Cortex of kidney (tissue), 1 donor: ENCODE measurements at places on chromosomes 2 and 18.

GRCh38 chr2:88226754-88227153 is 56.6 kb downstream of the THNSL2 start:
- DNase-seq: no peak

DNA sequence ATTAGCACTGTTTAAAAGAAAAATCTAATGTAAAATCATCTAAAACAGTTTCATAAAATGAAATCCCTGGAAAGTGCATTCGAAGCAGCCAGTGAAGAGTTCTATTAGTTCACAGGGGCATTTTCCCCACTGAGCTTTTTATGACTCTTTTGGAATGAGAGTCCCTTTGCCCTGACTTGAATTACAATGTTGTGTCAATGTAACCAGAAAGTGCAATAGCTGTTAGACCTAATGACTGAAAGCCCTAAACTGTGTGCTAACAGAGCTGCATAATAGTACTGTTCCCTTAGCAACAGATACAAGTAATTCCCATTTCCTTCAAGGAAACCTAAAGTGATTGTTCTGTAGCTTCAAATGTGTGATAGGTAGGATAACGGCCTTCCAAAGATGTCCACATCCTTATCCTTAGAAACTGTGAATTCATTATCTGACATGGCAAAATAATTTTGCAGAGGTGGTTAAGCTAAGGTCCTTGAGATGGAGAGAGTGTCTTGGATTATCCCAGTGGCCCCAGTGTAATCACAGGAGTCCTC is 134.4 kb downstream of the L3MBTL4 start:
- DNase-seq: no peak

GRCh38 chr18:55786651-55787272 is 198.8 kb upstream of the TCF4 start:
- DNase-seq: no peak

- DNase-seq: no peak
These were observed 1207.8 kb upstream of the FAM98A start for GRCh38 chr2:34806891-34807290.

DNA sequence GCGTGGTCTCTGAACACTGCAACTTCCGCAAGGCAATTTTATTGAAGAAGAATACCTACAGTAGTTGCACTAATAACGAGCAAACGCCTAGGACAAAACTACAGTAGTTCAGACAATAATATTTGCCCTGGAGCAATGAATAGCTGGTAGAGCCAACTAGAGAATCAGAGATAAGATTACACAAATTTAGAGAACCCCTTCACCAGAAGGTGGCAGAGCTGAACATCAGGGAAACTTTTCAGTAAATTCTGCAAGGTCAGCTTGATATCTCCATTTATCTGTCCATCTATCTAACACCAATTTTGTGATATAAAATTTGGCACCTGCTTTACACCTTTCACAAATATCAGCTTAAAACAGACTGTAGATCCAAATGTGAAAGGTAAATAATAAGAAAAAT is 43.8 kb downstream of the CDH19 start:
- no peak for DNase-seq

GRCh38 chr2:199228887-199229819 is 228.6 kb downstream of the SATB2 start:
- no peak for DNase-seq

DNA sequence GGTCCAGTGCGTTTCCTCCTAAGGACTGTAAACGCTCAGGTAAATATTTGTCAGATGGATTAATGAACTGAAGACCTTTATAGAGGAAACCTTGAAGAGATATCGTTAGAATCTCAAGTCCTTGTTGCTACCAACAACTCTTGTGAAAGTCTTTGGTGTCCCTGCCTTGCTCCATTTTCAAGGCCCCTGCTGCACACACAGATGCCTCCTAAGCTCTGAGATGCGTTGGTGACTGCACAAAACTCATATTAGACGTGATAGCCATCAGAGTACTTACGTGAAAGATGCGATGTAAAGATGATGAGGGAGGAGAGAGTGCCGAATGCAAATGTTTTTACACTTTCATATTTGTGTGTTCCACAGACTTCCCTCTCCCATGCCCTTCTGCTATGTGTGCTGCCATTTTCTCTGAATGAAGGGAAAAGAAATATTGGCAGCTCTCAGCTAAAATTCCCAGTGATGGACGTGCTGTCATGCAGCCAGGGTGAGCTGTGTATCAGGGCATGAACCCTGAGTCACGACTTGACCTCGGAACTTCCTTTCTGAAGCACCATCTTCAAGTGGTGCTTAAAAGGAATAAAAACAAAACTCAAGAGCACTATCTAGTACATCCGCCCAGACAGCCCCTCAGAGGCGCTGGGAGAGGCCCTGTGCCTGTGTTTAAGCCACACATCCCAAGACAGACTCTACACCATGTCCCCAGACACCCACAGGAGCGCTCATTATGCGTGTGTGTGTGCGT is 117.4 kb downstream of the FAM210A start:
- DNase-seq: no peak

- DNase-seq: no peak
These were observed 96.5 kb upstream of the NFATC1 start for GRCh38 chr18:79299272-79299671.

DNA sequence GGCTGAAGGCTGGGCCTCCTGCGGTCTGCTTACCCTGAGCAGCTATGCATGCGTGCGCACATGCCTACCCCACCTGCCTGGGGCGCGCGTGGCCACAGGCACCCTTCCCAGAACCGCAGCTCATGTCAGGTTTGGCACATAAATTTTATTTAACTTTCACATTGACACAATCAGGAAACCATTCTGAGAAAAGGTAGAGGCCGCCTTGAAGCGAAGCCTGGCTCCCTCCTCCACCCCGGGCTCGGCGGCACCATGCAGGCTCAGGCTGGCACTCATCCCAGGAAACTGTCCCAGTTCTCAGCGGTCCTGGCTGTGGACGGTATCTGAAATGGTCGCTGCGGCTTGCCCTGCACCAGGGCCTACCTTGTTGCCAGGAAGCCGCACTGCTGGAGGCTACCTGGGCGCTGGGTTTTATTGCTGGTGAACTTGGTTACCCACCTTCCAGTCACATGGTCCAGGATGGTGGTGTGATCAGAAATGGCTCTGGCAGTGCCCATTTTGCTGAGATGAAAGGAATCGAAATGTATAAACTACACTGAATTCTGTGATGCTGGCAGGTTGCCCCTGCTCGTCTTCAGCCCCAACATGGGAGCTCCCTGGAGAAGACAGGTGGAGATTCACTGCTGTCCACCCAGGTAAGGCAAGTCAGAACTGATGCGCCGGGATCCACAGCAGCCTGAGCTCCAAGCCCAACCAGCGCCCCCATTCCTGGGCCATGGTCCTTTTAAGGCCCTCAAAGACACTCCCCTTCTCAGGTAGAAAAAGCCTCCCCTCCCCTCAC is 25.5 kb downstream of the CHST10 start:
- no peak for DNase-seq

GRCh38 chr2:71453404-71454220 is at the start of gene DYSF:
Gene DYSF (plus strand): TSS chr2:71453561.
- DNase-seq: no peak

DNA sequence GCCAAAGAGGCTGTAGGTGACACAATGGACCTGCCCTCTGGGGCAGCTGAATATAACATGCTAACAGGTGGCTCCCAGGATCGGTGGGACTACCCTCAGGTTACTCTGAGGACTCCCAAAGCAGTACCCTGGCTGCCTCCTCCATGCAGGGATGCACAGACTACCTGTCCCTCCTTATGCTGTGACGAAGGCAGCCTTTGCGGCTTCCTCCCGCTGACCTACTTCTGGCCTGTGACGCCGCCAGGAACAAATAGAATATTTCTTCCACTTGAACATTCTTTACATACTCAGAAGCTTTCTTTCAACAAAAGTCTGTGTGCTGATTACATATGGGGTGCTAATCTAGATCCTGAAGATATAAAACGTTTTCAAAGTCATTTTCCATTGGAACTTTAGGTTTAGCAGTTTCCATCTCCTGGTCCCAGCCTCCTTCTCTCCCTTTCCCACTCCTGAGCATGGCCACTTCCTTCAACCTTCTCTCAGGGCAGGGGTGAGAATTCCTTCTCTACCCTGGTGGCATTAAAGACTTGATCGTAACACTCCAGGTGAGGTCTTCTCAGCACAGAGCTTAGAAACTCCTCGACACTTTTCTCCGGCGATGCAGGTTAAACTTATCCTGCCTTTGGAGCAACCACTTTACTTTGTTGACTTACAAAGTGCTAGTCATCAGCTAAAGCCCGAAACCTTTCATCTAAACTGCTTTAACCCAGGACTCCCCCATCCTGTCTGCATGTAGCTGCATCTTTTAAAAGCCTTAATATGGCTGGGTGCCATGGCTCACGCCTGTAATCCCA is 58.9 kb upstream of the STK17B start:
- DNase-seq: no peak

DNA sequence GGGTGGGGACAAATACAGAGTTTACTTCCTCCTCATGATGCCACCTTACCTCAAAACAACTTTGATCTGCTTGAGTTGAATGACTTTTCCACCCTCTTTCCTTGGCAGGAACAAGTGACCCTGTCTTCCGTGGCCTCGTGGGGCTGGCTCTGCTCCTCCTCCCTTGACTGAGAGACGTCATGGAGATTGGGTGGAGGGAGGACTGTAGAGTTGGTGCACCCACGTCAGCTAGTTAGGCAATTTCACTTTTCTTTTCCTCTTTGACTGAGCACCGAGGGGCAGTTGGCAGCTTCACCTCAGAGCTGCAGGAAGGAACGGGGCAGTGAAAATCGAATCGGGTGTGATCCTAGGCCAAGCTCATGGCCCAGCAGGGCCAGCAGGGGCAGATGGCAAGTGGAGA is at the start of gene SP140:
SP140 (plus strand) TSS at position 251 of the 400 bp plus-strand sequence; CDS start at position 360, 109 bp downstream.
- DNase-seq: no peak

GRCh38 chr2:241302759-241303651 is 12.5 kb downstream of the HDLBP start:
- DNase-seq: no peak

GRCh38 chr2:184004948-184005672 is 593.2 kb upstream of the ZNF804A start:
- DNase-seq: no peak

DNA sequence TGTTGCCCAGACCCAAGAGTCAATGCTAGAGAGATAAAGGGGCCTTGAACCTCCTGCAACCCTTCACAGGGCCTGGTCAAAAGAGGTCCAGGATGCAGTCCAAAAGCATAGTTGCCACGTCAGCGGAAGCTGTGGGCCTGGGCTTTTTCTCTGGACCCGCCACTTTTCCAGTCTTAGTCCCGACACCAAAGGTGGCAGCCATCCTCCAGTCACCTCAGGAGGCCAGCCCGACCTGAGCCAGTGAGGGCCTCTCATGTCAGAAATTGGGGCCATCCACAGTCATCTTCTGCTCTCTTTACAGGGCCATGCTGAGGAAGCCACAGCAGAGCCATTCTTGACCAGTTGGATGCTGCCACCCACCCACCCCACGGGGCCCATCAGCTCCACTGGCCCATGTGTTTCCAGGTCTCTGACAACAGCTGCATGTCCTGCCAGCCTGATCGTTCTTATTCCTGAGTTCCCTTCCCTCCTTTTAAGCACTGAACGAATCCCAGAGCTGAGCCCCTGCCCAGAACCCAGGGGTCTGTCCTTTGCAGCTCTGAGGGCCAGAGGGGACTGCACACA is 34.1 kb upstream of the KLHL29 start:
- no peak for DNase-seq

GRCh38 chr2:105443617-105444598 is 45.1 kb upstream of the FHL2 start:
- DNase-seq: no peak

DNA sequence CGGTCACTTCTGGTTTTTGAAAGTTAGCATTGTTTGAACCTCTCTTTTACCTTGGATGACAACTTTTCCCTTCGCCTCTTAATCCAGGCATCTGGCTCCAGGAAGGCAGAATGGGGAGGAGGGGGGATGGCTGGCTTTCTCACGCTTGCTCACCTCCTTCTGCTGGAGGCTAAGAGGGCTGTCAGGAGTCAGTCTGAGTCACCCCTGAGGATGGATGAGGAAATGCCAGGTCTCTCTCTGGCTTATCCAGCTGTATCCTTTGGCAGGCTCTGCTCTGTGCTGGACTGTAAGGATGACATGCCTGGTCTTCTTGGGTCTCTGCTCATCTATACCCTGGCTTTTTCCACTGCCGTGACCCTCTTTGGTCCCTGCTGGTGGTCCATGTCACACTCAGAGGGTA is 142.9 kb upstream of the GYPC start:
- DNase-seq: no peak

- DNase-seq: no peak
These were observed 250.9 kb downstream of the PRKCE start for GRCh38 chr2:45902380-45902779.

DNA sequence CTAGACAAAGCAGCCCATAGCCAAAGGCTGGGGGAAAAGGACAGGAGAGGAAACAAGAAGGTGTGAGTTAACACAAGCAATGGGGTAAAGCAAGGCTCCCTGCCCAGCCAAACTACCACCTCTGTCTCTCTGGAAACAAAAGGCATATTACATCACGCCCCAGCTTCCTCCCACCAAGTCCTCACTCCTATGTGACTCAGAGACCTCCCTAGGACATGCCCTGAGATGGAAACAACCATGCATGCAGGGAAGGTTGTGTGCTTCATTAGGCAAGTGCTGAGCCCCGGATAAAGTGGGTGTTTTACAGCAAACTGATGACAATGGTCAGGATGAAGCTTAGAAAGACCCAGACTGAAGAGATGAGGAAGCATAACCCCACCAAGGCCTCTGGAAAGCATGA is 9.0 kb upstream of the ATRAID start:
- no peak for DNase-seq

DNA sequence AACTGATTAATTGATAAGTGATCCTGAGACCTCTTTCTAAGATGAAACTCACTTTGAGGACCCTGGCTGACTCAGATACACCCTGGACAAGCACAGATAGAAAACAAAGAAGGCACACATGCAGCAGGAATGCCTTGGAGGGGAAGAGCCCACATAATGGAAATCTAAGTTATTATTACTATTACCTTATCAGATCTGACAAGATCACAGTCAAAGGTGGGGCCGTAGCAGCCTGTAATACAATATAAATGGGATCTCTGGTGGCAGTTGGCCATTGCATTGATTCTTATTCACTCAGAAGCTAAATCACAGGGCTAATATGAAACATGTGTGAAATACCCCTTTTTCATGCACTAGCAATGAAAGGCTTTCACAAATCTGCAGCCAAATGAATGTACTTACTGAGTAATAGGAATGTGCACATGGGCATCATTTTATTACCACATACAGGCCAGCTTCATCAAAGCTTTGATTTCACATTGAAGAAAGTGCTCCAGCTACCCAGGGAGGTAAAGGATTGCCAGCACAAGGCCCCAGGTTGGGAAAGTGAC is 84.0 kb downstream of the ZBTB7C start:
- no peak for DNase-seq

GRCh38 chr18:36594621-36595020 is 234.2 kb downstream of the TPGS2 start:
- DNase-seq: no peak

- DNase-seq: no peak
These were observed 146.7 kb downstream of the TSN start for GRCh38 chr2:121902171-121902591.

GRCh38 chr2:62197925-62198633 is 2.2 kb downstream of the B3GNT2 start:
- no peak for DNase-seq

DNA sequence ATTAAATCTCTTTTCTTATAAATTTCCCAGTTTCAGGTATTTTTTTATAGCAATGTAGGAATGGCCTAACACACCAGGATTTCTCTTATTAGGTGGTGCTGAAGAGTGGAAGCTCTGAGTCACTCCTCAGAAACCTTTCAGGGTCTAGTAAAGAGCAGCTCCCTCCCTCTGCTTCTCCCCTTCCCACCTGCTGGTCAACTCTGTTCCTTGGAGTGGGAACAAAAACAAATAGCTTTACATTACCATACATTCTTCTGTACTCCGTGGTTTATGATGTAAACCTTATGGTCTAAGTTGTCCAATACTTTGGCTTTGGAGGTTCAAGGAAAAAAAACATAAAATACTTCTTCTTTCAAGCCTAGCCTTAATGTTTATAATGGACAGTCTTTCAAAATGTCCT is 2.7 kb upstream of the IL1R1 start:
- no peak for DNase-seq
